Renal pelvis (tissue), 12 donors: ENCODE measurements at places on chromosomes 2 and 18. TPM values are rescaled to one million over a fixed set of nuclear protein-coding genes. Genes with fewer than 3 reads are reported as not detected.

DNA sequence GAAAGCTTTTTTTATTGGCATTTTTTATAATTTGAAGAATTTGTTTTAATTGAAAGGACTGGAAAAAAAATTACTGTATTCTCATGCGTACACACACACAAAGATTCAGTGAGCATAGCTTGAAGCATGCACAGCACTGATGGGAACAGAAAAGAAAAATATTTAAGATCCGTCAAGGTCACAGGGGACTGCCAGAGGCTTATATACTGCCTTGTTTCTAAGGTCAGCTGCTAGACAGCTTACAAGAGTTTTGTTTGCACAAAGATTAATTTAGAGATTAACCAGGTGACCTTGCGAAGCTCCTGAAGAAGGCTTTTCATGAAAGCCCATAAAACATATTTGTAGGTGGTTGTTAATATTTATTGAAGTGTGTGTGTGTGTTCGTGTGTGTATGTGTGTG, 396.3 kb downstream of the TRIB2 start:
- DNase-seq, result no peak

DNA sequence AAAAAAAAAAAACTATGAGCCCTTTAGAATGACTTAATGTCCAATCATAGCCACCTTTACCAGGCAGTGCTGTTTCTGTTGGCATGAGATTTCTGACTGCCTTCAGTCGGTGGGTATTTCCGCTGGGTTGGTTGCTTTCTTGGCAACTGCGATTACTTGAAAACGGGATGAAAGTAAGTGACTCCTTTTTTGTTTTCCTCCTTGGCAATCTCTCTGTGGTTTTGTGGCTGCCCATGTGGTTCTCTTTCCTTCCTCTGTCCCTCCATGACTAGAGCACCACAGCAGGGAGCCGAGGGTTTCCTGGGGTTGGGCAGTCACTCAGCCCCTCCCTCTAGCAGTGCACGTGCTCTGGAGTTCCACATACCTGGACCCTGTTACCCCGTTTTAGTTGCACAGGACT, 112.1 kb downstream of the KLHL29 start:
- no peak for DNase-seq

Gene SKOR2
- polyA plus RNA-seq, result 0.03 TPM

Gene CFAP210
- polyA plus RNA-seq, result 3.9 TPM

DNA sequence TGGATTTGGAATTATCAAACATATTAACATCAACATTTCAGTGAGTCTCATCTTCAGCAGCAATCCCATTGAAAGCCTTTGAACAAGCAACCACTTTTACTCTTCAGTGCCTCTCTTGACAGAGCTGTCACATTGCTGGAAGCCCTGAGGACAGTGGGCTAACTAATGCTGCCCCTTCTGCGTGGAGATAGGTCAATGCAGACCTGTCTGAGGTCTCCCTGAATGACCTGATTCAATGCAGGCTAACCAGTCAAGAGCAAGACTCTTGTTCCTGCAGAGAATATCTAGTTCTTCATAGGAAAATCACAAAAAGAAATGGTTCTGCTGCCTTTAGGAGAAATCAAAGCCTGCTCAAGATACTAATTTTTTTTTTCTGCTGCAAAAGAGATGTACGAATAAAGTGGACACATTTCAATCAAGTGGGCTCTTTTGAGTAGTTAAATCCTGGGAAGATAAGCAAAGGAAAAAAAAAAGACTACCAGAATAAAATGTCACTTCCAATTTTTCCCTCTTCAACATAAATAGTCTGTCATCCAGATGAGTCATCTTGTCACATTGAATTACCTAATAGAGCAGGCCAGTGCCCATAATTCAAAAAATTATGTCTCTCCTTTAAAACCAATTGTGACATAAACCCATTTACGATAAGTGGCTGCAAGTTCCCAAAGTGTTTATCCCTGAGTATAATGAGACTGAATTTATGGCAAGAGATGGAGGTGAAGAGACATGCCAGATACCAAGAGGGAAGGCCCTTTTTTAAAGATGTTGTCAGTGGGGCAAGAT, 1269.0 kb upstream of the DDX18 start:
- DNase-seq, result peak; percentile 0

Gene BCL2
- 19.8 TPM for polyA plus RNA-seq

DNA sequence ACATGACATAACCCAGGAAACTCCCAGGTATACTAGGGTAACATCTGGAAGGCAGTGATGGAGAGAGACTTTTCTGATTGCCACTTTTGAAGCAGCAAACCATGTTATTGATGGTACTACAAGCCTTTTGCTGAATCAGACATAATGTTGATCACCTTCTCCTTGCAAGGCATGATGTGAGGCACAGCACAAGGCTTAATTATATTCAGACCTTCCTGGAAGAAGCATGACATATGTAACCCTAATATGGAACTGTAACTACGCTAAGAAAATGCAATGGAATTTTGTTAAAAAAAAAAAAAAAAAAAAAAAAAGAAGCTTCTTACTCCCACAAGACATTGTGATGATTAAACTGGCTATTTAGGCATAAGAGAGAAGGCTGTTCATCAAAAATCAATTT, 145.4 kb downstream of the ALK start:
- DNase-seq, result no peak

- DNase-seq, result no peak
Measured at GRCh38 chr2:170842785-170843184, 26.1 kb downstream of the GAD1 start.

DNA sequence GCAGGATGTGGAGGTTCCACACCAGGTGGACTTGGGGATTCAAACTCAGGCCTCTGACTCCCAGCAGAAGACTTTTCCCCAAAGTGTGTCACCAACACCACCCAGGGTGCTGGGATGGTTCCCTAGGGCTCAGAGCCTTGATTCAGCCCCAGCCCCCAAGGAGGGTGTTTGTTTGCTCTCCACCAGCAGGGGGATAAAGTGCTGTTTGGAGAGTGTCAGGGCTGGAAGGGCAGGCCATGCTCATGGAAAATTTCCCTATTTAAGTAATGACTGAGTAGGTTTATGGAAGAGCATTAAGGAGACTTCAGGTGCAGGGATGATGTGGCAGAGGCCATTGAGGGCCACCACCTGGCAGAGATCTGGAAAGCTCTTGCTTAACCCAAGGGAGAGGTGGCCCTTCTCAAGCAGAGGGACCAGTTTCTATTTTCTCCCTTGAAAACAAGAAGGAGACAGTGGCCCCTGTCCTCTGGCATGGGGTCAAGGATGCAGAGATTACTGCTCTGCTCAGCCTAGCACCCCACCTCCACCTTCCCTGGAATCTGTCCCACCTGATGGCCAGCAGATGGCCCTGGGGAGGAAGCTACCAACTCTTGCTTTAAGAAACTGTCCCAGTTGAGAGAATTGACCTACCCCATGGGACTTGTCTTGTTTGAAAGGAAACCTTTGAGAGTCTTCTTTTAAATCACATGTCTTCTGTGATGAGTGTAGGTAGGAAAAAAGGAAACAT, 122.1 kb downstream of the ACOXL start:
- no peak for DNase-seq

- DNase-seq, result no peak
Measured at GRCh38 chr2:27796791-27797765, 25.6 kb downstream of the MRPL33 start.

- DNase-seq, result peak; percentile 66
Measured at GRCh38 chr2:222427646-222428301, 3.4 kb downstream of the SGPP2 start.

Gene PSD4
- polyA plus RNA-seq, result 11.2 TPM

DNA sequence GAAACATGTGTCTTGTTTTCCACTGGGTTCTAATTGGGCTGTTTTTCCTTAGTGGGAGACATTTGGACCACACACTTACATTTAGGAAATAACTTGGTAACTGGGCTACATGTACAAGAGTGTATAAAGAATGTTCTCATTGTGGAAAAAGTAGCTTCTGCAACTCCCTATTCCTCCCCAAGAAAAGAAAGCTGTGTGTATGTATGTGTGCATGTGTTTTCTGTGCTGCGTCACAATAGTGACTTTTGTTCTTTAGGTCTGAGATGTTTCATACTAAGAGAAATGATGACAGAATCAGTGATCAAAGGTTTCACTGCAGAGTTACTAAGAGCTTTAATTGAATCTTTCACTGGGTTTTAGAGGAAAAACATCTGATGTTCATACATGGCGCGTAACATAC, 82.7 kb downstream of the TANC1 start:
- no peak for DNase-seq

Gene HOXD4
- polyA plus RNA-seq, result 53.4 TPM

GRCh38 chr2:149038442-149039212, at the start of gene LYPD6B:
Gene LYPD6B (plus strand): TSS chr2:149038699. CDS start chr2:149130949, 92,250 bp downstream.
- no peak for DNase-seq

DNA sequence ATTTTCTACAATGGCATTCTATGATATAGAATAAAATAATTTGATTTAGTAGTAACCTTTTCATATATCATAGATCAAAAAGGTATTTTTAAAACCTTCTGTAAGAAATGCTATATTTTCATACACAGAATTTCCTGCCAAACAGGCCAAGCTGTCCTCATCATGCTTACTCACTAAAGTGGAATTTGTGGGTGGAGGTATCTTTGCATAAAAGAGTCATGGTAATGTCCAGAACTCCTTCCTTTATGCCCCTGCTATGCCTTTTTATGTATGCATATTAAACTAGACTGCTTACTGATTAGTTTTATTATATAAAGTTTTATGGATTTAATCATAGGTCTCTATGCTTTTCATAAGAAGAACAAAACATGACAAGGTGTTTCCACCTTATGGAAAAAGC, 27.5 kb upstream of the MARCHF7 start:
- no peak for DNase-seq

GRCh38 chr2:86195808-86196387, 636 bp upstream of the IMMT start:
- DNase-seq, result no peak

Gene GPR39
- 4.1 TPM for polyA plus RNA-seq

- DNase-seq, result no peak
Measured at GRCh38 chr2:76679025-76679396, 843.2 kb downstream of the LRRTM4 start.

DNA sequence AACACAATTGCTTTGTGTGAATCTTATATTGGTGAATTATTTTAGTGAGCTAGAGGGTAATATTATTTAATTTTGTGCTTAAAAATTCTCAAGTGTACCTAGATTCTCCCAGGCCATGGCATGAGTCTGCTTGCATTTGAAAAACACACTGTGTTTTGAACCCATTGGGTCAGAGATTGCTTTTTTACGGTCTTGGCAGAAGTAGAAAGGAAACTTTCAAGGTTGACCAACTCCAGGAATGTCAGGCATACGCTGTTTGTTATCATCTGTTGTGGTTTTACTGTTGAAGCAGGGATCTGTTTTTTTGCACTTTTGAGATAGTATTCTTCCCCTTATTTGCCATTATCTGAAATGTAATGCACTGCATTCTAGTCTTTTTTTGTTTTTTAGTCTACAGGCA, 377.4 kb downstream of the RPRM start:
- DNase-seq, result peak; percentile 33

GRCh38 chr2:188303363-188304031, 11.8 kb downstream of the GULP1 start:
- no peak for DNase-seq

DNA sequence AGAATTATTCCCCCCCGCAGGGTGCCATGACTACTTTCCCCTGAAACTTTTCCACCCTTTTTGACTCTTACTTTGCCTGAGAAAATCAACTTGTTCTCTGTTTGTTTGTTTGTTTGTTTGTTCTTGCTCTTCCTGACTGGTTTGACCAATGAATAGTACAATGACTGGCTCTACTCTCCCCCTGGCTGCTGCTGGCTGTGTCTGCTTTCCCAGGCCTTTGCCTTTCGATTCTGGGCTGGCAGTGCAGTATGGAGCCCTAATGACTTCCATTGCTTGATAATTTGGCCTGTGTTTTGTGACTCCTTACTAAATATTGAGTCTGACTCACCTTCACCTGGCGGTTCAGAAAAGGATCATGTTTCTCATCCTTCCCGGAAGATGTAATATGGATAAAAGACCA, 241.1 kb downstream of the TMEM182 start:
- DNase-seq, result no peak

- DNase-seq, result peak; percentile 28
Measured at GRCh38 chr2:109472331-109472959, 141.3 kb downstream of the SEPTIN10 start.

Gene INO80D
- 8.2 TPM for polyA plus RNA-seq

GRCh38 chr2:52414561-52415295, 1352.9 kb upstream of the CHAC2 start:
- DNase-seq, result peak; percentile 11

- DNase-seq, result no peak
Measured at GRCh38 chr2:133173224-133173623, 395.0 kb downstream of the NCKAP5 start.

Gene TMEM247
- not detected for polyA plus RNA-seq

DNA sequence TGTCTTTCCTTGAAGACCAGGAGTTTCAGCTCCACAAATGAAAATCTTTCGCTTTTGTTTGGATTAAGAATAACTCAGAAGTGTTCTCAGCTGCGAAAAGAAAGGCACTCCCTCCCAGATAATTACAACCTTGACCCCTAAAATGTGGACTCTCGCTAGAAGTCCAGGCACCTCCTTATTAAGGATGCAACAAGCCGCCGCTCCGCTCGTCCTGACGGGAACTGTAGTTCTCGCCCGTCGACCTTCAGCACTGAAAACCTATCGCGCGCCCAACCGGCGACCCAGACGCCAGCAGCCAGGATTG, 559 bp downstream of the IMMT start:
- DNase-seq, result no peak

DNA sequence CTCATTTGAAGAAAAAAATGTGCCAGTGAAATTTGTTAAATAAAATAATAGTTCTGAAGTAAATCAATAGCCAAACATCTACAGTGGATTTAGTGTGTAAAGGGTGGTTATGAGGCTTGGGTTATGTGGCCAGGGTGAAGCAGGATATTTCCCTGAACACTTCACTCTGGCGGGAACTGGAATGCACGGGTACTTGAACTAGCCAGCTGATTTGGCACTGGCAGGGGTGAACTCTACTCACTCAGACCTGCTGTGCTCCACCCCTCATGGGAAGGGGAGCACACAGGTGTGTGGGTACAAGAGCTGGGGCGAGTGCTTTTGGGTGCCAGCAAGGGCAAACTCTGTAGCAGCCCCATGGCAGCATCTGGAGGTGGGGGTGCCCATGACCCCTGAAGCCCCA, 278.2 kb downstream of the CALCRL start:
- no peak for DNase-seq

Gene COL4A4
- 40.6 TPM for polyA plus RNA-seq

Gene TXNL1
- polyA plus RNA-seq, result 103 TPM

- no peak for DNase-seq
Measured at GRCh38 chr2:8190279-8190678, 491.6 kb upstream of the ID2 start.

Gene D2HGDH
- polyA plus RNA-seq, result 62.5 TPM

DNA sequence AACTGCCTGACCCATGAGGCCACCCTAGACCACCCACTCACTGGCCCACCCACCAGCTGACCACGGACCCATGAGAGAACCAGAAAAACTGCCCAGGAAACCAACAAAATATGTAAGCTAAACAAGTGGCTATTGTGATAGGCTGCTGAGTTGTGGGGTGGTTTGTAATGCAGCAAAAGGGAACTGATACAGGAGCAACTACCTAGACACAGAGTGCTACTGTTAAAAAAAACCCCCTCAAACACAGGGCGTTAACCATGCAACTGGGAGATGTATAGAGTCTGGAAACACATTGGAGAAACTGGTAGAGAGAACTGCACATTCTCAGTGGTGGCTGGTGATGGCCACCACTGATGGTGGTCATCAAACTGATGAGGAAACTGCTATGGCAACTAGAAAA, 206.3 kb upstream of the GYPC start:
- no peak for DNase-seq

GRCh38 chr2:180776921-180777320, 203.5 kb upstream of the UBE2E3 start:
- no peak for DNase-seq
